ENCODE measurements at places on chromosomes 5 and 9.

DNA sequence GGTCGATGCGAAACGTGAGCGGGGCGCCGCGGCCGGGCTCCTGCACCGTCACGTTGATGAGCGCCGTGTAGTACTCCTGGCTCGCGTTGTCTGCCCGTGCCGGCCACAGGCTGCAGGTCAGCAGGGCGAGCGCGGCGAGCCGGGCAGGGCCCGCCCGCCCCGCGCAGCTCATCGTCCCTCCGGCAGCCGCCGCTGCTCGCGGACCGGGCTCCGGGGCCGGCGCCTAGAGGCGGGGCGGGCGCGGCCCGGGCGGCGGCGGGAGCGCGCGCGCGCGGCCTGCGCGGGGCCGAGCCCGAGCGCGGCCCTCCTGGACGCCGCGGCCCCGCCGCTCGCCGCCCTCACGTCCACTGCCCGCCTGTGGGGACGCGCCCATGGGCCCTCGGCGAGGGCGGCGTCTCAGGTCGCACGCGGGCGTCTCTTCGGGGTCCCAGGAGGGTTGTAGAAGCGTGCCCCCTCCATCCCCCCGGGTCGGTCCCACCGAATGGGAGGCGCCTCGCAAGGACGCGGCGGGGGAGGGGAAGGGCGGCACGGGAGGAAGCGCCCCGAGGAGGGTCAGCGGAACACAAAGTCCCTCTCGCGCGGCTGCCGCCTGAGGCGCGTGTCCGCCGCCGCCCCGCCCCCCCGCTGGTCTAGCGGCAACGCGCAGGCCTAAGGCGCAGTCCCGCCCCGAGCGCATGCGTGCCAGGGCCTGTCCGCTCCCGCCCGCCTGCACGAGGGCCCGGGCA is at the start of gene RNF130:
Gene RNF130, minus strand, starts transcription at position 229 of the 725 bp plus-strand sequence. Its CDS starts 57 bp downstream, at position 172.
- peak; percentile 83 for DNase-seq

DNA sequence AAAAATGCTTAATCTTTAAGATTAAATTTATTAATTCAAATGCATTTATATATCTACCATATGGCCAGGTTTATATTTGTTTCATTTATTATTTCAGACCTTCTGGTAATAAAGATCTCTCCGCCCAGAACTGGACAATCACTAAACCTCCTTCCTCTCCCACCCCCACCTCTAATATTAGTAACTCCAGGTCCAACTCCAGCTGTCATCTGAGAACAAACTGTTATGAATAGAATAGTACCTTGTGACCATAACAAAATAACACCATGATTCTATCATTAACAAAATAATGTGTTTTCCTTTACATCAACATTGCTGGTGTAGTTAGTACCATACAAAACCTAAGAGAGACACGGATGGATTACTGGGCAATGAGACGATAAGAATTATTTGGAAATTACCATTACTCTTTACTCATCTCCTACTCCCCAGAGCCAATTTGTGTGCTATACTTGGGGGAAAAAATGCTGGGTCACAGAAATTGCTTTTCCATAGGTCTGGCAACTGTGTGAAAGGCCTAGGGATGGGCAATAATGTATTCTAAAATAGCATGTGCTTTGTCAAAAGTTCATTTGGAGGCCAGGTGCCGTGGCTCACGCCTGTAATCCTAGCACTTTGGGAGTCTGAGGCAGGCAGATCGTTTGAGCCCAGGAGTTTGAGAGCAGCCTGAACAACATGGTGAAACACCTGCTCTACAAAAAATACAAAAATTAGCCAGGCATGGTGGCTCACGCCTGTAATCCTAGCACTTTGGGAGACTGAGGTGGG is 186.1 kb downstream of the ENC1 start:
- no peak for DNase-seq

- DNase-seq = no peak
Measured at GRCh38 chr5:159861086-159861485, 55.2 kb upstream of the ADRA1B start.

- no peak for DNase-seq
Measured at GRCh38 chr5:21254161-21254560, 1266.2 kb upstream of the CDH18 start.

GRCh38 chr9:18124760-18125159 is 349.2 kb upstream of the ADAMTSL1 start:
- DNase-seq = no peak

DNA sequence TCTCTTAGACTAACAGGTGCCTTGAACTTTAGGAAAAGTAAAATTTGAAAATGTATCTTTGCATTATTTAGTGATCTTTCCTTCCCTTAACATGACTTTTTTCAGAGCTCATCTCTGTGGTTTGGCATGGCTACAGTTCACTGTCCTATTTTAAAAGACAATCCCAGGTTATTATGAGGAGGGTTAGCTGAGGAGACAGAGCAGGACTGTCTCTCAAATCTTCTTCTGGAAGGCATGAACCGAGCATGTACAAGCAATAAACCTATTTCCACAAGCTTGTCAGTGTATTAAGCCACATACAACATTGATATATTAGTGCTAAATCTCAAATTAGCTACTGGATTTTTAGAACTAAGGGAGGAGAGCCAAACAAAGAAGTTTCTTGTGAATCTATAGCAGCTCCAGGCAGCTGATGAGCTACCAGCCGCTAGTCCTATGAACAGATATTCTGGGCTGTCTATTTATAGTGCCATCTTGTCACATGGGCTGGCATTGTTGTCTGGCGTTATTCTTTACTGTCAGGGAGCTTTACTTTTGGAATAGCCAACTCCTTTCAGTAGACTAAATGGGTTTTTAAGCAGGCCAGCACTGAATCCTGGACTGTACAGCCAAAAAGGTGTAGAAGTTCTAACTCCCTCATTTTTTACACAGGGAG is 171.2 kb upstream of the ACTBL2 start:
- DNase-seq = no peak

Measured in activated T-helper 9 cell treated with anti-CD3 and anti-CD28 coated beads, Interleukin-2, amount 50 U/mL, for 16 hours (primary cell).